GOT3 (cell line): ENCODE measurements at places on chromosomes 6 and 20.

DNA sequence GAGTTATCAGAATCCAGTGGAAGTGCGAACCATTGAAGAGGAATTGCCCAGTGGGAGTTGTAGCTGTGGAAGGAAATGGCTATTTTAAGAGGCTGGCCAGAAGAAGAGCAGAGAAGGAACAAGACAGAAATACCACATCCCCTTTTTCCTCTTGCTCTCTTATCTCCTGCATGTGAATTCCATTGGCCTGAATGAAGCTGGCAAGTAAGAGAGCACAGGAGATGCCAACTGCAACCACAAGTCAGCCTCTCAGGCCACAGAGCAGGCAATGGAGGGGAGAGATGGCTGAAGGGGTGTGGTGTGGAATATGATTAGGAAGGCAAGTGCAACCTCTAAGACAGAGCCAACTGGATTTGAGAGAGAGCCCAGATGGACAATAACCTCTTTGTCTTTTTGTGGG lies 362.7 kb upstream of the IMPG1 start:
- DNase-seq: no peak

GRCh38 chr6:45607798-45608197 lies 230.1 kb upstream of the SUPT3H start:
- DNase-seq: no peak

DNA sequence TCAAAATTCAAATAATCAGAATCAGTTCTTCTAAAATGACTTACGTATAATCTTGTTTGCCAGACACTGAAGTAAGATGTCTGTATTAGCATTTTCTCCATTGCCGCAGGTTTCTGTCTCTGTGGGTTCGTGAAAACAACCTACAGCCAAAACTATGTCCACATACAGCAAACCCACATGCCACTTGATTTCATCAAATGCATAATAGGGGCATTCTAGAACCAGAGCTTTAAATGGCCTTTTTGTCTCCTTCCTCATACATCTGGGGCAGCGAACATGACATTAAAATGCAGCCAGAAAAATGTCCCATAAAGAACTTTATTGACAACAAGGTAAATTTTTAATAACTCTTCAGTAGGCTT lies 90.2 kb upstream of the QKI start:
- DNase-seq: no peak

GRCh38 chr6:130211691-130212090 lies 11.1 kb downstream of the SAMD3 start:
- DNase-seq: no peak

DNA sequence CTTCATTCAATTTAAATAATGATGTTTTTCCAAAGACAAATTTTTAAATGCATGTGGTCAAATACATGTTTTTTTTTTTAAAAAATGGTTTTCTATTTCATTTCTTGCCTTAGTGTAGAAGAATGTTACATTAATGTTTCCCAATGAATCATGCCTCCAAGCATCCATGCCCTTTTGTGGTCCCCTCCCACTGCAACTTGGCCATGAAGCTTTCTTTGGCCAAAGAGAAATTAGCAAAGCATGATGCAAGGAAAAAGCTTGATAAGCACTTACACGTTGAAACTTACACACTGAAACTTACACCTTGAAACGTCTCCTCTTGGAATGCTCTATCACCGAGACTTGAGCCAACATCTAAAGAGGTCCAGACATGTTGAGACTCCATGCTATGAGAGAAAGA lies 93.0 kb upstream of the ELOVL5 start:
- no peak for DNase-seq

DNA sequence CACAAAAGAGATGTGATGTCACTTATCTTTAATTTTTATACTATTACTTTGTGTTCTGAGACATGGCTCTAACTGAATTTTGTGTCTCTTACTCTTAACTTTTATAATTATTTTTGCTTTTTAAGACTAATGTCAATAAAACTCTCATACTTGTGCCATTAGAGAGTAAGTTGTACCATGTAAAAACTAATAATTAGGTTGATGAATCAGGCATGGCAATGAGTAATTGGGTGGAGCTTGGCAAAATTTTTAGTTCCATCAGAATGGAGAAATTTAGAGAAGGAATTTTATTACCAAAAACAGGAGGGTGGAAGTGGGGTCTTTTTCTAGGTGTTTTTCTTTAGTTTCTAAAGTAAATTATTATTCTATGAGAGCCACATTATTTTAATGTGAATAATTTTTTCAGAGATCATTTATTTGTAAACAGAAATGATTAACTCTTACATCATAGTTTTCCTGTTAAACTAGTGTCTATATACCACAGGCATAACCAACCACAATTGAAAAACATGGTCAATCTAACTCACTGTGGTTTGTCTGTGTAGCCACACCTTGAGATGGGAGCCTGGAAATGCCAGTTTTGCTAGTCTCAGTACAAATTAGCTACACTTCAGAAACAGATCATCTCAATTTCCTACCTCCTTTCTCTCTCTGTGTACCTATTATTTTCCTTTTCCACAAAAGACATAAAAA lies 51.8 kb downstream of the ELOVL4 start:
- no peak for DNase-seq

GRCh38 chr20:33148040-33148439 lies 19.9 kb upstream of the BPIFA2 start:
- no peak for DNase-seq

- no peak for DNase-seq
Observed at GRCh38 chr6:137843211-137843610, 23.8 kb upstream of the TNFAIP3 start.

GRCh38 chr6:168432196-168432595 lies 8.8 kb upstream of the SMOC2 start:
- DNase-seq: no peak

DNA sequence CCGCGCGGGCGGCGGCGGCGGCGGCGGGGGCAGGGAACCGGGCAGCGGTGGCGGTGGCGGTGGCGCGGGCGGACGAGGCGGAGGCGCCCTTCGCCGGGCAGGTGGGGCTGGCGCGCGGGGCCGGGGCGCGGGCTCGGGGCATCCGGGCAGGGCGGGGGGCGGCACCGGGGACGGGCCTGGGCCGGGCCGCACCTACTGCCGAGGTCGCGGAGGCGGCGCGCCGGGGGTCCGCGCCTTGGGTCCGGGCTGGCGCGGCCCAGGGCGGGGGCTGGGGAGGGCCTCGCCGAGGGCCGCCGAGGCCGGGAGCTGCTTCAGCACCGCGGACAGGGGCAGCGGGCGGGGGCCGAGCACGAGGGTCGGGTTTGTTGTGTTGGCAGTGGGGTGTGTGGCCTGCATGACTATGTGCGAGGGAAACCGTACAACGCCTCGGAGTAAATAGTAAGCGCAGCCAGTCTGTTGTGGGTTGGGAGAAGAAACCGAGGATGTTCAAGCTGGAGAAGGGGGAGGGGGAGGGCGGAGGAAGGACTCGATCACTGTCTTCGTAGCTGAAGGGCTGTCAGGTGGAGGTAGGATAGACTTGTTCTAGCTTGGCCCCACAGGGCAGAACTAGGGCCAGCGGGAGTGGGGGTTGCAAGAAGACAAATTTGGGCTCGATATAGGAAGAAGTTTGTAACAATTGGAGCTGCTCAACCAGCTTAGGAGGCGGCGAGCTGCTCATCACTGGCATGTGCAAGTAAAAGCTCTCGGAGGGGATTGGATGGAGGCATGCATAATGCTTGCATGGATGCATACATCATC lies 593 bp downstream of the MMP24 start:
- DNase-seq: no peak

- DNase-seq: no peak
Observed at GRCh38 chr20:19851861-19852260, 93.8 kb downstream of the RIN2 start.

GRCh38 chr6:4553387-4553786 lies 222.8 kb upstream of the CDYL start:
- no peak for DNase-seq

DNA sequence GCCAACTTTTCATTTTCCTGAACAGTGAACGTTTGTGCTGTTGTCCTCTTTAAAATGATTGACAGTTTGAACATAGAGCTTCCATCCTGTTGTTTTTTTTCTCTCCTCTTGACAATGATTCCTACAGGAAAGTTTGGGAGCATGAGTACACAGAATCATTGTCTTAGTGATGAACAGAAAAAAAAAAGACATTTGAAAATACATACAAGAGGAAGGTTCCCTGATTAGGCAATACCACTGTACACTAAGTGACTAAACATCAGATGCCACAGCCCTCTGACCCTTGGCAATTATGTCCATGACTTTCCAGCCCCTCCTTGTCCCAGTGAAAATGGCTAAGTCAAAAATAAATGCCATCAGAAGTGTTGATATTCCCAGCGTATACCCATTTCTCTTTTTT lies 71.5 kb downstream of the RTN4IP1 start:
- no peak for DNase-seq

- DNase-seq: no peak
Observed at GRCh38 chr6:12296255-12296573, 6.1 kb downstream of the EDN1 start.

- DNase-seq: no peak
Observed at GRCh38 chr6:45479834-45480751, 102.4 kb upstream of the SUPT3H start.

DNA sequence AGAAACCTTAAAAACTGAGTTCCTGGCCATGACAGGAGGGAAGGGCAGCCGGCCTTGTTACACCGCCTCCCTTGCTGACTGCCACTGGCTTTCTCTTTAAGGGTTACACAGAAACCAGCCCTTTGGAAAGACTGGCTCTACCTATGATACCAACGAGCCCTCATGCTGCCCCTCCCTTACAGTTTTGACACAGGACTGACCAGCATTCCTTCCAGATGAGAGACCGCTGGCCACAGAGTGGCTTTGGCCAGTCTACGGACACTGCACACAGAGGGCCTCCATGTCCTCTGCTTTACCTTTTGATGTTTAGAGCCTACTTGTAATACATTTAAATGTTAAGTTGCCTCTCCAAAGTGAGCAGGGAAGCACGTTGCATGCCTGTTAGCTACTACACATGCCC lies 243.2 kb upstream of the GMDS start:
- no peak for DNase-seq

DNA sequence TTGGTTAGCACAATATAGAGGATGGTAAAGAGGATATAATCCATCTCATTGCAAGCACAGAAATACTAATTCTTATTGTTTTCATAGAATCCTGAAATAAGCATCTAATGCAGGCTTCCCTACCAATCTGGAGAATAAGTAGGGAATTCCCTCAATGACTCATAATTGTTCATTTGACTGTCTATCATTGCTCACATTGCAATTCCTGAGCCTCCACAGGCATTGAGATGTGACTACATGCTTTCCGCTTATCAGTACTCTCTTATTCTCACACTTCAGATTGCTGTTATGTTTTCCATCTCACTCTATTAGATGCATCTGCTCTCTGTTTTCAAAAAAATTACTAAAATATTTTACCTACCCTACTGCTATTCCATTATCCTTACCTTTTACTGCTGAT lies 216.2 kb upstream of the PRSS16 start:
- DNase-seq: no peak

- peak; percentile 36 for DNase-seq
Observed at GRCh38 chr20:3710703-3711483, 1.5 kb downstream of the SIGLEC1 start.

DNA sequence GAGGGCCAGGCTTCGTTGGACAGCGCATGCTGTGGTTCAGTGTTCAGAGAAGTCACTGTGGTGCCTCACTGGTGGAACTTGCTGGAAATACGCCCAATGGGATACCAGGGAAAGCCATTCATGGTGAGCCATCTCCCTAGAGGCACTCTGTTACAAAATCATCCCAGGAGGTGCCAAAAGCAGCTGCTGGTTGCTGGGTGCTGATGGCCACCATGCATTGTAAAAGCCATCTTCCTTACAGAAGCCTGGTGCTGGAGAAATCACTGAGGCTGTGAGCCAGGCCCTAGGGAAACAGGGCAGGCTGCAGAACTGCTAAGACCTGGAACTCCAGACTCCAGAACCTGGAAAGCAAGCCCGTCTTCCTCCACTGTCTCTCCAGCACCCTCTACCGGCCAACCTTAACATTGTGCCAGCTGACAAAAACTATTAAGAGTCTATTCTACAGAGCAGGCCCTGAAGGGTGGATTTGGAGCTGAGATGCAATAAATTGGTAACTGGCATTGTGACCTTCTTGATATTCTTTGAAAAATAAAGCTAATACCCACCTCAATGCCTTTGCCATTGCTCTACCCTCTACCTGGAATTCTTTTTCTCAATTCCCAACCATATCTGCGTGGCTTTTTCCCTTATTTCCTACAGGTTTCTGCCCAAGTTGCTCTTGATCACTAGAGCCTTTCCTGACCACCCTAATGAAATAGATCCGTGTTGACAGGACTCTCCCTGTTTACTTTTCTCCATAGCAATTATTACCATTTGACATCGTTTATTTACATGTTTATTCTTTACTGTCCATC lies 18.5 kb downstream of the SNRPB start:
- peak; percentile 51 for DNase-seq

- DNase-seq: no peak
Observed at GRCh38 chr6:3457710-3458602, 1.1 kb upstream of the SLC22A23 start.

GRCh38 chr6:22081709-22082108 lies 215.1 kb downstream of the PRL start:
- no peak for DNase-seq

- no peak for DNase-seq
Observed at GRCh38 chr20:18019068-18019467, 38.6 kb downstream of the OVOL2 start.

GRCh38 chr20:34701405-34702085 lies 2.6 kb upstream of the TP53INP2 start:
- no peak for DNase-seq

DNA sequence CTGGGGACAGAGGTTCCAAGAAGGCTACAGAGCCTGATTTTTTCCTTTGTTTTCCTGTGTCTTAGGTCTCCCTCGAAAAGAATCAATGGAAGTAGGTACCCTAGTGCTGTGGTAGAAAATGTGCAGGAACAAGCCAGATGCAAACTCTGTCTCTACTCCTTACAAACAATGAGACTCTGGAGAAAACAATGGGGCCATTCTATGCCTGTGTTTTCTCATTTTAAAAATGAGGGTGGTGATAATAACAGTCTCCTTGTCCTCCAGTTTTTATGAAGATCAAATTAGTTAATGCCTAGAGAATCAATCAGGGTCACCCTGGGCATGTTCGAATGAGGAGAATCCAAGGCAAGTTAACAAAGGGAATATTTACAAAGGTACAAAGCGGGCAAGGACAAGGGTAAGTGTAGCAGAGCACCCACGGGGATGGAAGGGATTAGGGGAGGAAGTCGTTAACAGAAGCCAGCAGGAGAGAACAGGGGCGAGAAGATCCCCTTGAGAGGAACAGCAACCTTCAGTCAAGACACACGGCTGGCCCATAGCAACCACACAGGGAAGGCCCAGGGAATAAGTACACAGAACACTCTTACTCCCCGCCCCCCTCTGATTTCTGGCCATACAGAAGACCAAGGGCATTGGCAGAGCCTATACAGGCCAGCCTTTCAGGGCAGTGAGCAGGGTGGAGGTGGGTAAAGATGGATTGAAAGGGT lies 342.8 kb downstream of the PTPRT start:
- DNase-seq: no peak

- DNase-seq: no peak
Observed at GRCh38 chr6:13006578-13007300, 290.2 kb downstream of the PHACTR1 start.
